Fibroblast of skin of back (primary cell): ENCODE measurements at places on chromosomes 11 and 22.

- peak; percentile 26 for DNase-seq
These were observed 156.2 kb downstream of the MAML2 start for GRCh38 chr11:96186806-96187205.

- DNase-seq, result no peak
These were observed 51.6 kb downstream of the MS4A13 start for GRCh38 chr11:60566776-60567175.

DNA sequence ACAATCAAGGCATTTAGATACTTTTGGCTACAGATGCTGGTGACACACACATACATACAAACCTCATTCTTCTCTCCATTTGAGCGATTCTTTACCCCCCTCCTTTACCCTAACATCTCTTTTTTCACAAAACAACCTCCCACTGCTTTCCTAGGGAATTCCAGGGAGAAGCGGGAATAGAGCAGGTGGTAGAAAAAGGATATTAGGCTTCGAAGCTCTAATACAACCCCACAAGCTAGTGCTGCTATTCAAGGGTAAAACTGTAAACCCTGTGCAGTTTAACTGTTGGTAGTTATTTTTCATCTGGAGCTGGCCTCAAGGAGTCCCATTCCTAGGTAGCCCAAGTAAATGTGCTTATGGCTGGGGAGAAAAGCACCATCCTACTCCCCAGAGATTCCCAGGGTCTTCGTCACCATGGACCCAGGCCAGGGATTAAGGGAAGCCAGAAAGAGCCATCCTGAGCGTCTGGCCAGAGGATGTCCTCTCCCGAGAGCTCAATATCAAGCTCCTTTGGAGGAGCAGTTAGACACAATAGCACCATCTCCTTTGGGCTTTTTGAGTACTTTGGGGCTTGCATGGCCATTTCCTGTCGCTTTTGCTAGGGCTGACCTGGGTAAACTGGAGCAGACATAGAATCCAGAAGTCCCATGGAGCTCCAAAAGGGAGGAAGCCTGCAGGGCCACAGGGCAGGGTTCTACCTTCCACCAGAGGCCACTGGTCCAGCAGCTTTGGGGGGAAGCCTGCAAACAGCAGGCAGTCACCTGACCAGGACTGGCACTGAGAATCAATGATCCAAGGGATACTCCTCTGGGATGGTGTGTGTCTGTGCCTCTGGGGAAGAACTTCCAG lies 3.1 kb downstream of the MAML2 start:
- peak; percentile 48 for DNase-seq

DNA sequence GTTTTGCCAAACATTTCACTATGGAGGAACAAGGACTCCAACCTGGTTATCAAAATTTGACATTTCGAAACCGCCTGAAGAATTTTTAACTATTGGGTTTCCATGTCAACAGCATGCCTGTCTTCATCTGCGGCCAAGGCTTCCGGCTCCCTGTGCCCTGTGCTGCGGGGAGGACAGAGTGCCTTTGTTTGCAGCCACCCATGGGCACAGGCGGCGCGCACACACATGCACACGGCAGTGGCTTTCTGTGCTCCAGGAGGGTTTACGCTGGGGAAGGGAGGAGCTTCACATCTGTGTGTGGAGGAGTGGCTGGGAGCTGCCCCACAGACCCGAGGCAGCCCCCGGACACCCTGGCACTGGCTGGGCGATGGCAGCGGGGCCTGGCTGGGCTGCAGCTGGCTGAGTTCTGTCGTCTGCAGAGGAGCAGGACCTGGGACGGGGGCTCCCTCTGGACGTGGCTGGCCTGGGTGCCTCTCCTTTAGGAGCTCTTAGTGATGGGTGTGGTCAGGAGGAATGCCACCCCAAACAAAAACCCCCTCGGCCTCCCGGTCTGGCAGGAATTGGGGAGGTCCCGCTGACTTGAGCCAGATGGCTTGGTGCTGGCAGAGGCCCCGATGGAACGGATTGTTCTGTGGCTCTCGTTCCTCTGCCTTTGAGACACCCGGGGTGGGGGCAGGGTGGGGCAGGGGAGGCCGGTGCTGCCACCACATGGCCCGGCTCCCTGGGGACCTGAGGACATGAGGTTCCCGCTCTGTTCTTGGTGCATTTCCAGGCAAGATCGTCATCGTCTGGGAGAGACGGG lies 1290.9 kb downstream of the BRD1 start:
- peak; percentile 30 for DNase-seq
